ENCODE measurements at places on chromosomes 12 and 14.

- DNase-seq = no peak
Observed at GRCh38 chr12:43676183-43676813, 82.3 kb downstream of the PUS7L start.

GRCh38 chr14:60596139-60596538 is 53.1 kb downstream of the SIX1 start:
- no peak for DNase-seq

GRCh38 chr12:63843254-63843720 is 1.2 kb upstream of the SRGAP1 start:
- DNase-seq = no peak

GRCh38 chr12:46521145-46521544 is 148.6 kb upstream of the SLC38A2 start:
- DNase-seq = no peak

- peak; percentile 39 for DNase-seq
Observed at GRCh38 chr12:52879394-52880351, 25.2 kb downstream of the KRT8 start.

GRCh38 chr14:83483063-83483462 is 1949.4 kb upstream of the SEL1L start:
- no peak for DNase-seq

- no peak for DNase-seq
Observed at GRCh38 chr12:19208456-19208855, 78.9 kb downstream of the PLEKHA5 start.

DNA sequence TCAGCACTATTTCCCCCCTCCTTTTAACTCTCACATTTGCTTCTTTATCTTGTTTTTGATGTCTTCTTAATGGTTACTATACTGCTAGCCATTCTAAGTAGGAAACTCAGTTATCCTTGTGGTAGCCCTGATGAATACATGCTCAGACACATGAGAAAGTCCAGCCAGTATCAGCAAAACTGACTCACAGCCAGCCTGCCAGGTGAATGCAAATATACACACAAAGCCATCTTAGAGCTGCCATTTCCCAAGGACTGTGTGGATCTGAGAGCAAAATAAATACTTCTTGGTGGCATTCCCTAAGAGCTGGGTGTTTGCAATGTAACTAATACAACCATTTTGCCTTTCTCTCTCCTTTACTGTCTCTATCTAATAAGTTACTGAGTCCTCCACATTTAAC is 455.2 kb downstream of the CCER1 start:
- no peak for DNase-seq

GRCh38 chr14:71610797-71611196 is 321.4 kb upstream of the RGS6 start:
- no peak for DNase-seq

DNA sequence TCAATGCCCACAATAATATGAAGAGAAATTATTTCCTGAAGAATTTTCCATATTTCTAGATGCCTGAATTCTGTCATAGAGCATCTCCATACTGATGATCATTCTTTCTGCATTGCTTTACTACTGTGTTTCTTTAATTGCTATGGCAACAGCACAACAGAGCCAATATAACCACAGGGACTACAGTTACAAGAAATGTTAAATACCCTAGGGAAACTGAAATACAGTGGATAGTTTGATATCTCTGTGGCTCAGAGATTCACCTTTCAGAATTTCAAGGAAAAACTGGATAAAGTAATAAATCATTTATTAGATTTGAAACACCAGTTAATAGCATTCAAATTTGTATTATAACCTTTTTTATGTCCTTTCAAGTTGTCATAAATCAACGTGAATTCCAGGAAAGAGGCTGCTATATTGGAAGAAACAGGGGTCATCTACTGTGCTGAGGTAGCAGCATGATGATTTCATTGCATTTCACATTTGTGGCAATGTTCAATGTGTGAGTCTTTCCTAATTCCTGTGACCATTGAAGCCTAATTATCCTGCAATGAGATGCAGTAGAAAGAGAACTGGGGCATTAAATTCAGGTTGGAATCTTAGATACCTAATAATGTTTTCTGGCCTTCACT is 267.1 kb downstream of the LRFN5 start:
- DNase-seq = no peak

- DNase-seq = no peak
Observed at GRCh38 chr12:117470804-117471203, 109.4 kb upstream of the NOS1 start.

DNA sequence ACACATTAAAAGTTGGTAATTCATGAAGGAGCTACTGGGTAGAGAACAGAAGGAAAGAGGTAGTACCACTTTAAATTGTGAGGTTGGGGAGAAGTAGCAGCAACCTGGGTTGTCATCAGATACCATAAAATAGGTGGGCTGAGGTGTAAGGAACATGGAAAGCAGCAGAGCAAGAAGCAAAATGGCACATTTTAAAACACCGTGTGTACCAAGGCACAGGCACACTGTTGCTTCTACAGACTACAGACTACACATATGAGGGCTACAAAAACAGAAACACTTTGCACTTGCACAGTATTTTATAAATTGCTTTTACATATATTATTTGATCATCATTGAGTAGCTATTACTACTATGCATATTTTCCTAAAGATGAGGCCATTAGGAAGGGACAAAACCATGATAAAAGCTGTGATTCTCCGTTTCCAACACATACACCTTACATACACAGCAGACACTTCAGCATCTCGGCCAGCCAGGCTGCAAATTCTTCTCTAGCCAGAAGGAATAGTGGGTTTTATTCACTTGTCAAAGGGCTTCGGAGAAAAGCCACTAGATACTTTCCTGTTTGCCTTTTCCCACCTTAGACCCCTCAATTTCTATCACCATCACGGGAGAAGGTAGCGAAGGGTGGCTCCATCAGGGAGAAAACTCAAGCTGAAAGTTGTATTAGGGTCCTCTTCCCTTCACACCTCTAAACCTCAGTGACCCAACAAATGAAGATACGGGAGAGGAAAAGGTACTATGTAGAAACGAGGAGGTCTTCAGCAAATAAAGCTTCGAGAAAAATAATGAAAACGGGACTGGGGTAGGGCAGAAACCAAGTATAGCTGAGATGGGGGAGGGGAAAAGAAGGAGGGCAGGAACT is 1.6 kb downstream of the PYM1 start:
- DNase-seq = no peak

- DNase-seq = no peak
Observed at GRCh38 chr12:5742258-5742657, 202.8 kb downstream of the ANO2 start.

DNA sequence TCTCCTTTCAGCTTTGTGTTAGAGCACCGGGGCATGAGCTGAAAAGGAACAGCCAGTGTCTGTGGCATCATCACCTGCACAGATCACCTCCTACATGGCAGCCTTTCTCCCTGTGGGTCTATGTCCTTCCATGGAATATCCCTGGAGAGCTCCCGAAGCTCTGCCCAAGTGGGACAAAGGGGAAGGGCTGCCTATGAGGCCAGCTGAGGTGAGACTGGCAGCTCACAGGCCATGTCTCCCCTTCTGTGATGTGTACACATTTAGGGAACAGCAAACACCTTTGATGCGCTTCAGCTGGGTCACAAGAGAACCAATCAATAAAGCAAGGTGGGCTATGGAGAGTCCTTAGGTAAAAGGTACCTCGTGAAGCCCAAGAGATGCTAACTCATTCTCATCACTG is 4.1 kb downstream of the PROX2 start:
- DNase-seq = no peak

DNA sequence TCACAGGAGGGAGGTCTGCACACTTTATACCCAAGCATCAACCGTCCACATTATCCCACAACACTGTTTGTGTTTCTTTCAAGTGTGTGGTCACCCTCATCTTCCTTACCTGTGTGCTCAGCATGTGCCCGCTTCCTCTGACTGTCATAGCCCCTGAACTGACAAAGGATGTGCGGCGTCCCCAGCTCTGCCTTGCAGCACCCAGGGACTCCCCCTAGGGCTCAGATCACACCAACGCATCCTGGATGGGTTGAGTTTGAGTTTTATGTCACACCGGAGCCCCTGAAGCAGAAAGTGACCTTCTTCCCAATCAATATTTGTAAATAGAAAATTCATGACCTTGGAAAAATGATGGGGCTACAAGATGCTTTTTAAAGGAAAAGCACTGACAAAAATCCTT is 770.7 kb upstream of the TMEM132C start:
- no peak for DNase-seq

DNA sequence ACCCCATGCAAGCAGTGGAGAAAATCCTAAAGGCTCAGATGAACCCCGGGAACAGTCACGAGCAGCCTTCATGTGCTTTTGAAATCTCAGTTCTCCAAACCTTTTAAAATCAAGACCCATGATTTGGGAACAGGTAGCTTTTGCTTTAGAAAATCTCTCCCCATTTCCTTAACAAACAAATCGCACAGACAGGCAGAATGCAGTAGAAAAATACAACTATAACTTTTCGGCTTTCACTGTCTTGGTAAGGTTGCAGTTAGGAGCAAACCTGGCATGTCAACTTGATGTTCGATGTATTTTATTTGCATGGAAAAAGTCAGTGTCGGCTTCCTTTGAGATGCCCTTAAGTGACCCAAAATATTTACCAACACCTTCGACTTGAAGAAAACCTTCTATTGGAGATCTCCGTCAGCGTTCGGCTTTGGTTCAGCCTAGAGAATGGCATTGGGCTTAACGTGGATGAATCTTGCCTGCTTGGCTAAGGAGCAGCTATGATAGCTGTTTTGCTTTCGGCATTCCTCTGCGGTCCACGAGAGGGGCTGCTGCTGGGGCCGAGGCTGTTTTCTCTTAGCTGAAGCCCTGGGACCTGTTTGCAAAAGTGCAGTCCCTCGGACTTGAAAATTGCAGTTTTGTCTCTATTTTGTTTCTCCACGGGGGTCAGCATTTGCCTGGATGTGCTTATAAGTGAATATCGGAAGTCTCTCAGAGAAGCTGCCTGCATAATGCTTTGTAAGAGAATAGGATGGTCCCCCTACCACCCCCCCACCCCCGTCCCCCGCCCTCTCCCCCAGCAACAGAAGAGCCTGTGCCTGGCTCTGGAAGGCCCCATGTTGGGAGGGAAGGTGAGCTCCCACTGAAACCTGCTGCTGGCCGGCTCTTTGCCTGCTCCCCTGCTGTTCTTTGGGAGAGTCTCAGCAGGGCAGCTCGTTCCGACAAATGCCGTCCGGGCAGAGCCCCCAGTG is 122.8 kb downstream of the AACS start:
- DNase-seq = no peak

GRCh38 chr14:100117633-100118395 is 41.6 kb downstream of the DEGS2 start:
- DNase-seq = no peak

GRCh38 chr12:69913526-69913925 is 88.5 kb downstream of the MYRFL start:
- no peak for DNase-seq

- no peak for DNase-seq
Observed at GRCh38 chr12:124939079-124939420, 24.6 kb upstream of the UBC start.

DNA sequence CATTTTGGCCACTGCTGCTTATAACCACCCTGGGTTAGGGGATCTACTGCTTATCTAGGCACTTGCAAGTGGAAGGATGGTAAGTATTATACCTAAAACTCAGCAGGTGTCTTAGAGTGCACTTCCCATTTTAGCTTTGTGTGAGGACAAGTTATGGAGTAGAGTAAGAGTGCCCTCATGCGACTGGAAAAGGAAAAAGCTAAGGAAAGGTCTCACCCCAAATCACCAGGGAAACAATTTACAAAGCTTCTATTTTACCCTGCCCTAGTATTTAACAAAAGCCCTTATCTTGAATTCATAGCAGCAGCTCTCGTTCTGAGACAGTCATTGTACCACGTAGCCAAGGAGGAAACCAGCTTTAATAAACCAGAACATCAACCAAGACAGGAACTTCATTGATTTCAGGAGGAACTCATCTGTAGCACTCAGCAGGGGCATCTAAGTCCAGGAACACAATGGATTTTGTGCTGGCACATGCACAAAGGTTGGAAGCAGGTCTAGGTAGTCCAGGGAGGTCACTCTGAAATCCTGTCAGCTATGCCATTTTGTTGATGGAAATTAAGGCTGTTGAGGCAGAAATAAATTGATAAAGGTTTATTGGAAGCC is 2.9 kb downstream of the RDH12 start:
- DNase-seq = peak; percentile 3

DNA sequence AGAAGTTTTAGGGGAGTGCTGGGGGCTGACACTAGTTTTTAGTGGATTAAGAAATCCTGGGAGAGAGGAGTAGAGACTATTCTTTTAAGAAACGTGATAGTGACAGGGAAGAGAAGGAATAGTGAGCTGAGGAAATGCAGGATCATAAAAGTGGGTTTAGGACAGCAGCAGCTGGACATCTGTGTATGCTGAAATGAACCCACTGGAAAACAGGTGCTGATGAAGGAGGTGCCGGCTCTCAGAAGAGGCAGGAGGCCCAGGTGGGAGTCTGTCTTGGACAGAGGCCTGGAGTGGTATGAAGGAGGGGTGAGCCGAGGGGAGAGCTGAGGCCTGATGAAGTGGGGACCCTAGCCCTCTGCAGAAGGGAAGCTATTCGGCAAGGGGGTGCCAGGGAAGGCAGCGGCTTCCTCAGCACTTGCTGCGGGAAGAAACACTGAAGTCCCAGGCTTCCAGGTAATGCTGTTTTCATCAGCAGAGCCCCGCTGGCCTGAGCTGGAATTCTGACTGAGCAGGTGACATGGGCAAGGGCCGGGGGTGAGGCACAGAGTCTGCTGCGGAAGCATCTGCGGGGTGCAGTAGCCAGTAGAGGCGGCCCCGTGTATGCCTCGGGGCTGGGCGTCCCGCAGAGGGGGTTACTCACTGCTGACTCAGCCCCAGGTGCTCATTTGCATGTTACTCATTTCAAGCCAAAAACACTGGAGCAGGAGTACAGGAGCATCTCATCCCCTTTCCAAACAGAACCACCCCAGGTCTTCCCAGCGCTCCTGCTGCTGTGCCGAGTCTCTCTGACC is 89.7 kb downstream of the TMCC3 start:
- DNase-seq = peak; percentile 41

GRCh38 chr12:42730291-42730690 is 140.7 kb upstream of the PRICKLE1 start:
- DNase-seq = no peak

GRCh38 chr14:54577977-54578376 is 11.0 kb downstream of the SAMD4A start:
- no peak for DNase-seq

- no peak for DNase-seq
Observed at GRCh38 chr14:100782516-100783320, 43.2 kb upstream of the MEG3 start.

GRCh38 chr12:87809916-87810315 is 219.3 kb downstream of the C12orf50 start:
- DNase-seq = no peak

GRCh38 chr12:110577864-110578693 is 5.0 kb downstream of the PPTC7 start:
- DNase-seq = no peak

- DNase-seq = no peak
Observed at GRCh38 chr14:68232300-68233055, 412.9 kb downstream of the RAD51B start.
